GM23248 (cell line): ENCODE measurements at places on chromosomes 12 and 14. TPM values are rescaled to one million over a fixed set of nuclear protein-coding genes. Genes with fewer than 3 reads are reported as not detected.
A peak's percentile ranks its signal among the peaks of the same experiment; 100 is the strongest.

GRCh38 chr12:47556261-47557030, 149.4 kb downstream of the RPAP3 start:
- DNase-seq: no peak

DNA sequence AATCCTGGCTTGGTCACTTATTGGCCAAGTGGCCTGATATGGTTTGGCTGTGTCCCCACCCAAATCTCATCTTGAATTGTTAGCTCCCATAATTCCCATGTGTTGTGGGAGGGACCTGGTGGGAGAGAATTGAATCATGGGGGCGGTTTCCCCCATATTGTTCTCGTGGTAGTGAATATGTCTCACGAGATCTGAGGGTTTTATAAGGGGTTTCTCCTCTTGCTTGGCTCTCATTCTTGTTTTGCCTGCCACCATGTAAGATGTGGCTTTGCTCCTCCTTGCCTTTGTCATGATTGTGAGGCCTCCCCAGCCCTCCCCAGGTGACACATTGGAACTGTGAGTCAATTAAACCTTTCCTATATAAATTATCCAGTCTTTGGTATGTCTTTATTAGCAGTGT, 18.8 kb upstream of the P2RX4 start:
- DNase-seq: peak; percentile 10

The RAD9B gene
- 0.13 and 0.97 TPM in 2 replicates for total RNA-seq

- no peak for DNase-seq
Measured at GRCh38 chr14:104542871-104543830, 36.4 kb upstream of the C14orf180 start.

DNA sequence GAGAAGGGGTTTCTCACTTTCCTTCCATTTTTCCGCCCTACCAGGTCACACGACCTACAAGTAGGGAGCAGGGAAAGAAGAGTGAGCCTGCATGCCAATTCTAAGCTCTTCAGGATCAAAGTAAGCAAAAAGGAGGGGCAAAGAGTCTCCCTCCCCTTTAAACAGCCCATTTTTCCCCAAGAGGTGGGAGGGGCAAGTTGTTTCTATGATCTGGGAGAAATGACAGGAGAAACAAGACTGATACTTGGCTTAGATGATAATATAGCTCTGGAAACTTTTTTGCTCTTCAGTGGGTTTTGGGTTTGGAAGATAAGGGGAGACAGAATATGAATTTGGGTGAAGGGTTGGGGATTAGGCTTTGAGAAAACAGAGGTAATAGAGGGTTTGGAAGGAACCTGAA, 1.8 kb downstream of the DTX3 start:
- no peak for DNase-seq

DNA sequence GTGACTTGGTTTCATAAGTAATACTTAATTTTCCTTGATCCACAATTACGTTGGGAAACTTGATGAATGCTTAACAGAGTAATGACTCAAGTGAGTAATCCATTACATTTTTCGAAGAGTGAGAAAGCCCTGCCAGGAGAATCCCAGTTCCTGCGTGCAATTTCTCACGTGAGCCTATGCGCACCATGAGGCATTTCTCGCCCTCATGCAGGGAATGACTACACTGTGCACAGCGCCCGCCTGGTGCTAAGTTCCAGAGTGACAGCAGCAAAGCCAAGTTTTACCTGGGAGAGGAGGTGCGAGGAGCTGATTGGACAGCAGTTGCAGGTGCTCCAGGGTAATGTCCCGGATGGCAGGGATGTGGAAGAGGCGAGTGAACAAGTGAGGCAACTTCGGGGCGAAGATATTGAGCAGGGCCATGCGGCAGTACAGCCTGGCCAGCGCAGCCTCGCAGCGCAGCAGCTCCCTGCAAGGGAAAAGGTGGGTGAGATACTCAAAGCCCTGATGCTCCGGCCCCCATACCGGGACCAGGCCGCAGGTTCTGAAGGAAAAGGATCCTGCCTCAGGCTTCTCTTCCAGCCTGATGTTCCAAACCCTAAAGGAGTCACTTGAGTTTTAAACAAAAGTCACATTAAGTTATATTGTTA, 69.4 kb downstream of the TRAFD1 start:
- DNase-seq: no peak
